D721Med (cell line): ENCODE measurements at places on chromosomes 4 and X.

DNA sequence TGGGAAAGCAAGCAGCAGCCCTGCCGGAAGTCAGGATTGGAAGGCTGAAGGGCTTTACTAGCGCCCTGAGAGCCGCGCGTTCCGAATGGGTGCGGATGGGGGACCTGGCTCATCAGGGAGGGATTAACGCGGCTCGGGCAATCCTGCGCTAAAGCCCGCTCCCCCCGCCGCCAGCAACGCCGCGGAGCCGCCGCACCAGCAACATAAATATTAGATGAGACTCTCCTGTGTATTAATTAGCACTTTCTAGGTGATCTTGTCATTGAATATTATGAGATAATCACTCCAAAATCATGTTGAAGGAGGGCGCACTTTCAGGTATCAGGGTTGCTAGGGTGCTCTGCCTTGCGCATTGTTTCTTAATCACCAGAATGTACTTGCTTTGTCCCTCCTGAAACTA is 357.2 kb upstream of the FAM241A start:
- DNase-seq = no peak

GRCh38 chr4:125121581-125121980 is 193.2 kb upstream of the FAT4 start:
- no peak for DNase-seq

- no peak for DNase-seq
These were observed 304 bp upstream of the SPIN2A start for GRCh38 chrX:57137501-57137900.

DNA sequence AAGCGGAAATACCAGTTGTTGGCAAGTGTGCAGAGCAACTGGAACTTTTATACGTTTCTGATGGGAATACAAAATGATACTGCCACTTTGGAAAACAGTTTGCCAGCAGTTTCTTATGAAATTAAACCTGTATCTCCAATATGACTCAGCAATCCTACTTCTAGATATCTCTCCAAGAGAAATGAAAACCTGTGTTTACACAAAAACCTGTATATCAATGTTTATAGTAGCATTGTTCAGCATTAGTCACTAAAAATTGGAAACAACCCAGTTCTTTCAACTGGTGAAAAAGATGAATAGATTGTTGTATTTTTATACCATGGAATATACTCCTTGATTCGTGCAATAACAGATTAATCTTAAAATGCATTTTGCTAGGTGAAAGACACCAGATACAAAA is 26.8 kb downstream of the ATP7A start:
- no peak for DNase-seq
